Activated T-helper 2 cell treated with anti-CD3 and anti-CD28 coated beads, Interferon-gamma antibody, Interleukin-2, Interleukin-4, amounts not matched to agents 10 μg/mL and 5 μg/mL and 100 μg/mL, durations not matched to agents 14 hours and 24 hours and 36 hours (primary cell): ENCODE measurements at places on chromosomes 16 and 17. TPM values are rescaled to one million over a fixed set of nuclear protein-coding genes. Genes with fewer than 3 reads are reported as not detected.
A peak's percentile ranks its signal among the peaks of the same experiment; 100 is the strongest.

GRCh38 chr16:88560714-88561484 is 9.3 kb upstream of the ZC3H18 start:
- no peaks in the 10 kb centered on the region for H3K27me3 ChIP-seq
- H3K36me3 ChIP-seq: no peaks in the 10 kb centered on the region
- peaks cover 2% of the 10 kb centered on the region for H3K4me1 ChIP-seq
- no peak for DNase-seq
- H3K4me3 ChIP-seq: no peak overlapping the region

DNA sequence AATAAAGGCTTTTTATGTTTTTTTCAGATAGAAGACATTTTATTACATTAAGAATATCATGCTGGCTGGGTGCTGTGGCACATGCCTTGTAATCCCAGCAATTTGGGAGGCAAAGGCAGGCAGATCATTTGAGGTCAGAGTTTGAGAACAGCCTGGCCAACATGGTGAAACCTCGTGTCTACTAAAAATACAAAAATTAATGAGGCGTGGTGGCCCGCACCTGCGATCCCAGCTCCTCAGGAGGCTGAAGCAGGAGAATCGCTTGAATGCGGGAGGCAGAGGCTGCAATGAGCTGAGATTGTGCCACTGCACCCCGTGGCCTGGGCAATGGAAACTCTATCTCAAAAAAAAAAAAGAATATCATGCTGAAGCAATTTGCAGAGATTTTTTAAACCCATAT is 29.1 kb upstream of the HAPSTR1 start:
- no peak overlapping the region for H3K4me3 ChIP-seq
- DNase-seq: no peak

GRCh38 chr17:75406222-75406615 is 741 bp upstream of the GRB2 start:
- H3K36me3 ChIP-seq: peaks cover 13% of the 10 kb centered on the region
- H3K4me3 ChIP-seq: peak overlapping the region; percentile 95
- H3K4me1 ChIP-seq: peaks cover 36% of the 10 kb centered on the region
- DNase-seq: no peak

Gene SMIM5
- total RNA-seq: 0.09 and 0.16 TPM in 2 replicates

Gene EXOC3L1
- 0.14 TPM in 1 of 2 replicates, not detected in the other for total RNA-seq

DNA sequence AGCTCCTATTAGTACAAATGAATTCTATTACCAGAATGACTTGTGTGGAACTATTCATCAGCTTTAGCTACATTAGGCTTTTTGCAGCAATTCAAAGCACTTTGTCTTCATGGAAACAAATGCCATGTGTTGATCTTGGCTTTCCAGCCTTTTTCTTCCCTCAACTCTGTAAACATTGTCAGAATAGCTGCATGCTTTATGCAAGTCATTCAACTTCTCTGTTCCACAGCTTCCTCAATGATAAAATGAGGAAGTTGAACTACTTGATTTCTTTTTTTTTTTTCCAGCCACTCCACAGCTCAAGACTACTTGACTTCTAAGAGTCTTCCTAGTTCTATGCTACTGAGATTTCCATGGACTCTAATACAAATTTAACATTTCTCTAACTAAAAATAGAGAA is 41.1 kb downstream of the KIAA0753 start:
- no peak overlapping the region for H3K27ac ChIP-seq
- peaks cover 8% of the 10 kb centered on the region for H3K4me1 ChIP-seq
- peaks cover 46% of the 10 kb centered on the region for H3K36me3 ChIP-seq
- H3K27me3 ChIP-seq: no peaks in the 10 kb centered on the region
- DNase-seq: no peak
- H3K4me3 ChIP-seq: no peak overlapping the region
